ENCODE measurements at places on chromosomes 13 and 19.

- no peak for DNase-seq
Measured at GRCh38 chr19:3493651-3494050, 6.8 kb downstream of the DOHH start.

GRCh38 chr13:96308568-96308967 is 218.7 kb downstream of the HS6ST3 start:
- DNase-seq: no peak

- DNase-seq: no peak
Measured at GRCh38 chr19:37197768-37198167, 12.6 kb downstream of the ZNF585B start.

- no peak for DNase-seq
Measured at GRCh38 chr19:960020-960419, 24.1 kb upstream of the WDR18 start.

GRCh38 chr13:107079423-107080049 is 511.6 kb upstream of the ARGLU1 start:
- DNase-seq: no peak

DNA sequence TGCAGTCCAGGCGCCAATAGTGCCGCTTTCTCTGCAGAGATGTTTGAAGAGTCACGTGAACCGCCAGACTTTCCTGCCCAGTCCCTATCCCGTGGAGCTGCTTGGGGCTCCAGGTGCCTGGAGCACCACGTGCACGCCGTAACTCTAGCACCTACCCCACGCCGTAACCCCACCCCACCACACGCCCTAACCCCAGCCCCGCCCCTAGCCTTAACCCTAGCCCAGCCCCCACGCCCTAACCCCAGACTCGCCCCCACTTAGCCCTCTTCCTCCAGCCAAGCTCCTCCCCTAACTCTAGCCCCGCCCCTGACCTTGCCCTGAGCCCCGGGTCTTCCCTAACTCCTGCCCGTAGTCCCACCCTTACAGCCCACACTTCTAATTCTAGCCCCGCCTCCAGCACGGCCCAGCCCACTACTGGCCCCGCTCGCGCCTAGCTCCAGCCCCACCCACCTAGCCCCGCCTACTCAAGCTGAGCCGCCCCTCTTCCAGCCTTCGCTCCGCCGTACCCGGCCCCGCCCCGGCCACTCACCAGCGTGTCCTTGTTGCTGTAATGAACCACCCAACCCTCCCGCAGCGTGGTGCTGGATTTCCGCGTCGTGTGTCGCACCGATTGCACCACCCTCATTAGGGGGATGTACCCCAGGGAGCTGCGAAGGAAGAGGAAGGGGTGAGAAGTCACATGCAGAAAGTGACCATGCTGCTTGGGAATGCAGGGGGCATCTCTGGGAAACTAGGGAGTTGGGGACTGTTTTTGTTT is 19.5 kb downstream of the PRKD2 start:
- DNase-seq: peak; percentile 89

DNA sequence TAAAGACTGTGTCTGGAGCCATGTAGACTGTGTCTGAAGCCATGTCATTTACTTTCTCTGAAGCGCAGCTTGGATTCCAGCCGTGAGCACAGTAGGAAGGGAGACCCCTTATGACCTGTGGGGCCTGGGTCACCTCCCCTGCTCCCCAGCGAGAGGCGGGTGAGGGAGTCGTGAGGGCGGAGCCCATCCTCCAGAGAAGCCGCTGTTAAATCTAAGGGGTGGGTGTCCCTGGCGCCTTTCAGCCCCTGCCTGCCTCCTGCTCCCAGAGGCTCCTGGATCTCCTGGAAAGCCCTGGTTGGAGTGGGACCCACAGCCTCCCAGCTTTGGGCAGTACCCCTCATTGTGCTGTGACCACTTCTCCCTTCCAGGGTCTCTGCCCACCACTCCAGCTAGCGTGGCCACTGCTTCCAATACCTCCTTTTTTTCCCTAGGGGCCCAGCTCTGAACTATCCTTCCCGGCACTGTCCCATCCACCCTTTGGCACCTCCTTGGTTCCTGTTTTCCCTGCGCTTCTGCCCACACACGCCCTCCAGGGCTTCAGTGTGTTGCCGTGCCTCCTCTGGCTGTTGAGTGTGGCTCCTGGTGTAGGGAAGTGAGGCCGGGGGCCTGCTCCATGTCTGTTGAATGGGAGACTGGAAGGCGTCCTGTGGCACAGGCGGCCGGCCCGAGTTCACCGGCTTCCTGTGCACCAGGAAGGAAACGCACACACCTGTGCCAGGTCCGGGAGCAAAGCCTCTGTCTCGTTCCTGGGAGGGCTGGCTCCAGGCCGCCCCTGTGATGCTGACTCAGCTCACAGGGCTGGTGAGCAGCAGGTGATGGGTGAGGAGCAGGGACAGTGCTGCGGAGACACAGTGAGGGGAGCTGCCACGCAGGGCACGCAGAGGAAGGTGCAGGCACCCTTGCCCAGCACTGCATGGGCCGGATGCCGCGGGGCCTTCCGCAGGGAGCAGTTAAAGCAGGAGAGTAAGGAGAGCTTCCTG is 29.4 kb downstream of the ATP4B start:
- no peak for DNase-seq

DNA sequence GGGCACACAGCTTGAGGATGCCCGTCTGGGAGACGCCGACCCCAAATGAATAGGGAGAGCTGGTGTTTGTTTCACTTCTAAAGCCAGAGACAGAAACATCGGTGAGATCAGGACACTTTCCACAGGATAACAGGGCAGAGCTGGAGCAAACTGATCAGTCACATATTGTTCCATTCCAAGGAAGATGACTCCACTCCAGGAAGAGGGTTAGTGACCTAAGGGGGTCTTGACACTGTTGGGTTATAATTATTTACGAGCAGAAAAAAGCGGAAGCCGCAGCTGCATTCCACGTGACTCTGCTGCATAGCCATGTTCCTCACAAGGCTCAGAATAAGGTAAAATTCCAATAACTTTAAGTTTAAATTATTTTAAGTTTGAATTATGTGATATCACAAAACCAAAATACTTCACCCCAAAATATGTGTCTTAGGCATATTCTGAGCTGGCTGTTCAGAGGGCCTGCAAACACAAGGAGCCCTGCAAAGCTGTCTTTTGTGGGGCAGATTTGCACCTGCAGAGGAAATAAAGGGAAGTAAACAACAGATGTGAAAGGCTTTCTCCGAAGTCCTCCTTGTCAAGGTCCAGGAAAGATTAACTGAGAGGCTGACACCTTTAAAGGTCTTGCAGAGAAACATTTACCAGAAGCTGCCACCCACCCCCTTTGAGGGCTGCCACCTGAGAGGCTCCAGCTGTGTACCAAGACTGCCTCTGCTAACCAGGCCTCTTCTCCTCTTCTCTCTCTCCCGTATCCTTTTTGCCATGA is 819.2 kb downstream of the UQCRFS1 start:
- DNase-seq: no peak

- DNase-seq: no peak
Measured at GRCh38 chr19:4302243-4302640, at the start of gene TMIGD2. TMIGD2 (minus strand) TSS chr19:4302389; CDS start chr19:4302385, 4 bp downstream.

DNA sequence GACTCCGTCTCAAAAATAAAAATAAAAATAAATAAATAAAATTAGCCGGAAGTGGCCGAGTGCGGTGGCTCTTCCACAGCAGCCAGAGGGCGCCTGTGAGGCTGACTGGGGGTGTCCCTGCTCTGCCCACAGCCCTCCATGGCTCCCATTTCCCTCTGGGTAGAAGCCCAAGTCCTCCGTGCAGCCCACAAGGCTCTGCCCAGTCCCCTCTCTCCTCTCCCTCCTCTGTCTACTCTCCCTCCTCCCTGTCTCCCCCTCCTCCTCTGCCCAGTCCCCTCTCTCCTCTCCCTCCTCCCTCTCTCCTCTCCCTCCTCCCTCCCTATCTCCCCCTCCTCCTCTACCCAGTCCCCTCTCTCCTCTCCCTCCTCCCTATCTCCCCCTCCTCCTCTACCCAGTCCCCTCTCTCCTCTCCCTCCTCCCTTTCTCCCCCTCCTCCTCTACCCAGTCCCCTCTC is 20.4 kb downstream of the MISP start:
- no peak for DNase-seq

DNA sequence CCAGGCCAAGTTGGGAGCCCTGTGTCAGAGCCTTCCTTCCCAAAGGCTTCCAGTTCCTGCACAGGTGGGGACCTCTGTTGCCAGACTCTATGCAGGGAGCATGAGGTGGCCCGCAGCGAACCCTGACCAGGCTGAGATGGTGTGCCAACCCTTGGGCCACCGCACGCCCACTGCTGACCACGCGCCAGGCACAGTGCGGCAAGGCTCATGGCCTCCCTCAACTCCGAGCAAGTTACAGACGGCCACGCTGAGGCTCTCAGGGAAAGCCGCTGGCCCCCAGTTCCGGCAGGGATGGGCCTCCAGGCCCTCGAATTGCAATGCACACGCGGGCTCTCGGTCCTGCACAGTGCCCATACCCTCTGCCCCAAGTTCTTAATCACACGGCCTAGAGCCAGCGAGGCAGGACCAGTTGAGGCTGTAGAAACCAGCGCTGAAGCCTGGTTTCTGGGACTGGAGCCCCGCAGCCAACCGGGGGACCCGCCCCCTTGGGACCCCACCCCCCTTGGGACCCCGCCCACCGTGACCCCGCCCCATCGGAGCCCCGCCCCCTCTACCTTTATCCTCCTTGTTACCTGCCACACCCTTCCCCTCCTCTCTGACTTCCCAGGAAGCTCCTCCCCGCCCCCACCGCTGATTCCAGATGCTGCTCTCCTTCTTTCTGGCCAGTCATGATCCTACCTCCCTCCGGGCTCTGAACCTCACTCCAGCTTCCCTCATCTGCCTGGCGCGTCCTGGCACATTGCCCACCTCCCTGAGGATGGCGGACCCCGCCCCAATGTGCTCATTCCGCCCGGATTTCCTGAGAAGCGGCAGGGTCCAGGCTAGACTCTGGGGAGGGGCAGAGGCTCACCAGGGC is 6.0 kb downstream of the PEX11G start:
- DNase-seq: no peak

DNA sequence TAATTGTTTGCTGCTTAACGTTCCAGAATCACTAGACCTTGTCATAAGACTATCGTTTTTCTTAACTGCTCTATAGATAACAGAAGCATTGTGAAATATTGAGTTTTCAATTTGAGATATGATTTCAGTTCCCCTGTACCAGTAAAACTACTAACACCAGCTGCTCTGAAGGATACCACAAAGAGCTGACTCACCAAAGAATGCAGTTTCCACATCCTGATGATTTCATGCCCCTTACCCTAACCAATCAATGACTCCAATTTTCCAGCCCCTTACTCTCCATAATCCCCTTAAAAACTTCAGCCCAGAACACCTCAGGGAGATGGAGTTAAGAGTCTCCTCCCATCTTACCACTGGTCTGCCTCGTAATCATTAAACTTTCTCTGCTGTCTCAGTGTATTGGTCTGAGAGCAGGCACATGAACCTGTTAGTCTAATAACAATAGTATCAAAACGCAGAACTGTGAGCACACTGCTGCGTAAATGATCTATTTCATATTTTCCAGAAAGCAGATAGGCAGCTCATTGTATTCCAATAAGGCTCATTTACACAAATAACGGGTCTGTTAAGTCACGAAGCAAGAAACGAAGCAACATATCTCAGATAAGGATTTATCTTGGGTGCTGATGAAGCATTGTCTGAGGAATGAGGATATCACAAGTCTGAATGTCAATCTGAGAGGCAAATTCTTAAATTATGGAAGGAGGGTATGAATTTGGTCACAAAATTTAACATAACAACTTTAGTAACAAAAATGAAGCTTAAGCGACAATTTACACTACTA is 14.1 kb upstream of the CCNA1 start:
- DNase-seq: no peak

GRCh38 chr13:43127103-43127798 is 103.9 kb downstream of the DNAJC15 start:
- no peak for DNase-seq

DNA sequence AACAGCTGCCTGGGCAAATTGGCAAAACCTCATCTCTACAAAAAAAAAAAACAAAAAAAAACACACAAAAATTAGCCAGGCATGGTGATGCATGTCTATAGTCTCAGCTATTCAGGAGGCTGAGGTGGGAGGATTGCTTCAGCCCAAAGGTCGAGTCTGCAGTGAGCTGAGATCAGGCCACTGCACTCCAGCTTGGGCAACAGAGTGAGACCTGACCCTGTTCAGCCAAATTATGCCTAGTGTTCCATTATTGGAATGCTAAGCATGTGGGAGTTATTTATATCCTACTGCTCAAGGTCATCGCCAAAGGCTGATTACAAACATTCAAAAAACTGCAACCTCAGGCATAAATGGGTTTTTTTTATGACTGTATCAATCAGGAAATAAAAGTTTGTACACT is 1251.0 kb upstream of the PCDH9 start:
- DNase-seq: no peak

- no peak for DNase-seq
Measured at GRCh38 chr19:5289060-5289990, 51.3 kb downstream of the PTPRS start.

DNA sequence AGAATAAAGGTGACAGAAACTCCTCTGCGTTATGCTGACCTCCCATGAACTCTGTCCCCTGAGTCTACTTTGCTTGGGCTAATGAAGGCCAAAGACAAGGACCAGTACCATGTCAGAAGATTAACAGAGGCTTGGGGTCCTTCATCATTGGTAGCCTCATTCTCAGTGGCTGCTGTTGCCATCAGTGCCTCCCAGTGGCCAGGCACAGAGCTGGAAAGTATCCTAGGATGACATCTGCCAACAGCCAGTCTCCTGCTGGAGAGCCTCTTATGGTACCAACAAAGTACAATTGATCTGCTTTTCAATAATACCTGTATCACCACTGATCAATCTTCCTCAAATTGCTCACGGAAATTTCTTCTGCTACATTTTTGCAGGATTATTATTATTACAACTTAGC is 281.6 kb downstream of the DNAJC15 start:
- DNase-seq: no peak

- no peak for DNase-seq
Measured at GRCh38 chr13:73215823-73216222, 157.0 kb downstream of the KLF5 start.

GRCh38 chr13:98026457-98026857 is 73.0 kb downstream of the IPO5 start:
- no peak for DNase-seq

DNA sequence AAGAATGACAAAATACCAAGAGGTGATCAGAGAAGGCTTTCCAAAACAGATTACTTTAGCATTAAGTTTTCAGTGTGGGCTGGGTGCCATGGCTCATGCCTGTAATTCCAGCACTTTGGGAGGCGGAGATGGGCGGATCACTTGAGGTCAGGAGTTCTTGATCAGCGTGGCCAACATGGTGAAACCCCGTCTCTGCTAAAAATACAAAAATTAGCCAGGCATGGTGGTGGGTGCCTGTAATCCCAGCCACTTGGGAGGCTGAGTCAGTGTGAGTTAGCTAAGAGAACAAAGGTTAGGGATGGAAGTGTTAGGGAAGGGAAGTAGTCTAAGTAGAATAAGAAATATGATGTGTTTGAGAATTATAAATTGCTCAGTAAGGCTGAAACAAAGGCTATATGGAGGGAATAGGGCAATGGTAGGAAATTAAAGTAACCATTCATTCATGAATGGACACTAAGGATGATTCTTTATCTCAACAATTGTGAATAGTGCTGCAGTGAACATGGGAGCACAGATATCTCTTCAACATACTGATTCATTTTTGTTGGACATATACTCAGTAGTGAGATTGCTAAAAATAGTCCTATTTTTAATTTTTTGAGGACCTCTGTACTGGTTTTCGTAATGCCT is 3.9 kb upstream of the RCBTB2 start:
- DNase-seq: no peak
